CD8-positive, alpha-beta memory T cell (primary cell): ENCODE measurements at places on chromosomes 5 and 9. TPM values are rescaled to one million over a fixed set of nuclear protein-coding genes. Genes with fewer than 3 reads are reported as not detected.

The EQTN gene
- not detected for total RNA-seq

DNA sequence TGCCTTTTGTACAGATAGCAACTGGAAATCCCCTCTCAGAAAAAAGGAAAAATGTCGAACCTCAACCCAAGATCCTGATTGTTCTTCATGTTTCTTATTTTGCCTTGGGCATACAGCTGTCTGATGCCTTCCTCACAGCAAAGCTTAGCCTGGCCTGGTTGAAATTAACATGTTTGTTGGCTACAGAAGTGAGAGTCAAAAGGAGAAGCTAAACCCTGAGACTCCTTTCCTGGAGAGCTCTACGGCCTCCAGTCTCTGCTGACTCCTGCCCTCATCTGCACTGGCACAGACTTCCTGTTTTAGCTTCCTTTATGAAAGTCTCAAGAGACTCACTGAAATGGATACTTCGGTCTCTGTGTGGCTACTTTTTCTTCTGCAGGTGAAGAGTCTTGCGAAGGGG is 186.7 kb downstream of the PARP8 start:
- DNase-seq = no peak

GRCh38 chr9:121839726-121840500 is 188.5 kb downstream of the DAB2IP start:
- no peak for DNase-seq

The ZNF483 gene
- 2.8 TPM for total RNA-seq

DNA sequence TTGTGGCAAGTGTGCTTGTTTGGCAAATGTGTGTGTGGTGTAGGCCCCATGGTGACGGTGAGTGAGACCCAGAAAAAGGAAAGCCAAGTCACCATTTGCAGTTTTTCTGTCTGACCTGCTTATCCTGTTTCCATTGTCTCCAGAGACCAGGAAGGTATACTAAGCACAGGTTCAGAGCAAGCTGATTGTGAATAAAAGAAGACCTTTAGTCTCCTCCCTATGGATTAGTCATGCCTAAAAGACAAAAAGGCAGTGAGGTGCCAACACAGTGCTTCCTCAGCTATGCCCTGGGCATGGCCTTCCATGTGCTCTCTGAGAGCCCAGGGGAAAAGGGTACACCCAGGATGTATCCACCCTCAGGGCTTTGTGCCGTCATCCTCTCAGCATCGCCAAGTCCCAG is 49.2 kb upstream of the SHOC1 start:
- DNase-seq = no peak

GRCh38 chr5:142686210-142686734 is 382 bp upstream of the FGF1 start:
- DNase-seq = no peak

DNA sequence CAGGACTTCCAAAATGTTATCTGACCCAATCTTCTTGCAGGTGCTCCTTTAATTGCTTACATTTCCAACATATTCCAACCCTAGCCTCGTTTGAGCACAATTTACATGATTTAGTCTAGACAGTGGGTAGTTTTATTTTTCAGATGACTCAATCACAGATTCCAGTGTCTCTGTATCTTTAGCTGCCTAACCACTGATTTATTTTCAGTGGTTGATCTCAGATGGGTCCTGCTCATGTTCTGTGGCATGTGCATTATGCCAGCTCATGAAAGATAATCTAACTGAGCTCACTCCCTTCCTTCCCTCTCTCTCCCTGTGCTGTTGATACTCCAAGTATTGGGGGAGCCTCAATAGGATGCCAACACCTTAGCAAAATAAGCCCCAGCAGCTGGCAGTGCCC is 106.1 kb upstream of the ICE1 start:
- no peak for DNase-seq

GRCh38 chr5:74205767-74206578 is 434.6 kb downstream of the ENC1 start:
- DNase-seq = no peak

The SMIM32 gene
- total RNA-seq = not detected

DNA sequence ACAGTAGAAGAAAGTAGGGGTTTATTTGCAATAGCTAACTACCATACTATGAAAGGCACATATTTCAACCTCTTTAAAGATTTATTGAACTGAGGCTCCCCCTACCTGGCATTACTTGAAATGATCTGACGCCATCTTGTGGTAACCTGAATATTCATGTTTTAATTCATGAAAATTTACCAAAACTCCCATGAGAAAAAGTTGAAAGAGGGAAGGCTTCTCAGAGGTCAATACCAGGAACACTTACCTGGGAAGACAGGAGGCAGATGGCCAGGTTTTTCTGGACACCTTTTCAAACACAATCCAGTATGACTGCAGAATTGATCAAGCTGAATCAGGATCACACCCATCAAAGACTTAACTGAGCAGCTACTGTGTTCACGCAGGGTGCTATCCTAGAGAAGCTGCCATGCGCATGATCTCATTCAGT is 9.4 kb downstream of the PRELID2 start:
- DNase-seq = peak; percentile 2

- DNase-seq = no peak
Observed at GRCh38 chr9:112819635-112820496, 69.3 kb downstream of the SNX30 start.

The DRD1 gene
- total RNA-seq = not detected

The CAMK4 gene
- total RNA-seq = 57.4 TPM

- DNase-seq = no peak
Observed at GRCh38 chr9:95058795-95059386, 258.6 kb downstream of the FANCC start.
